ENCODE measurements at places on chromosomes 2 and 18. TPM values are rescaled to one million over a fixed set of nuclear protein-coding genes. Genes with fewer than 3 reads are reported as not detected.

The WDR54 gene
- total RNA-seq: 32.3 TPM

The ZNF532 gene
- total RNA-seq: 87.4 TPM

The CDH19 gene
- not detected for total RNA-seq

DNA sequence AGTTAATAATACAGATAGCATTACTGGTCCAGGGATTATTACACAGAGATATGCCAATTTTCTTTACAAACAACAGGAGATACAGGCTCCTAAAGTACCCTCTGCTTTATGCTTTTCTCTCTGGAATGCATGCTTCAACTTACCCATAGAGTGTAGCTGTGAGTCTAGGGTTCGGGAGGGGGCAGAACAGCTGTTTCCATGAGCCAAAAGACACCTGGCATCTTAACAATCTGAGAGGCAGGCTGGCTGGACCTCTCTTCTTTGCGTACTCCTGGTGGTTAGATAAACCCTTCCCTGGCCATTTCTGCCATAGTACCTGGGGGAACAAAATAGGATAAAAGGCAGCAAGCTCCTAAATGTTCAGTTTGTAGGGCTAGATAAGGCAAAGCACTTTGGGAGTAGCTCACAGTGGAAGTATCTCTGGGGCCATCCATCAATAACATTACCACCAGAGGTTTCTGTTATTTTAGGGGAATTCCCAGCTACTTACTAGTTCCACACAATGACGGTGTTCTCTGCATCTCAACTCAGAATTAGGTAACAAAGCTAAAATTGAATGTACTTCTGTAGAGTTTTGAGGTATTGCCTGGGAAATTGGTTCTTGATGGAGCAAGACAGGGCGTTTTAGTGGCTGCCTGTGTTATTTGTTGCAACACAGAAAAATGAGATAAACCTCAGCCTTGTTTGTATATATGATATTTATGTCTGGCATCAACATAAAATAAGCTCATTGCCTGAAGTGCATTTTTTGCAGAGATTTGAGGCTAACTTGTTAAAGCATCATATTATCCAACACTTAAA is 6.2 kb upstream of the CCDC85A start:
- no peak for DNase-seq

GRCh38 chr2:52632543-52632942 is 1135.1 kb upstream of the CHAC2 start:
- no peak for DNase-seq

Data from activated B cell treated with CpG ODN at 0.5 μM for 24 hours (primary cell).